ENCODE measurements at places on chromosomes 2 and 18. TPM values are rescaled to one million over a fixed set of nuclear protein-coding genes. Genes with fewer than 3 reads are reported as not detected.

Gene TNFRSF11A
- 26.5 TPM for total RNA-seq

- no peak for DNase-seq
Measured at GRCh38 chr2:104701411-104701911, 152.5 kb upstream of the POU3F3 start.

DNA sequence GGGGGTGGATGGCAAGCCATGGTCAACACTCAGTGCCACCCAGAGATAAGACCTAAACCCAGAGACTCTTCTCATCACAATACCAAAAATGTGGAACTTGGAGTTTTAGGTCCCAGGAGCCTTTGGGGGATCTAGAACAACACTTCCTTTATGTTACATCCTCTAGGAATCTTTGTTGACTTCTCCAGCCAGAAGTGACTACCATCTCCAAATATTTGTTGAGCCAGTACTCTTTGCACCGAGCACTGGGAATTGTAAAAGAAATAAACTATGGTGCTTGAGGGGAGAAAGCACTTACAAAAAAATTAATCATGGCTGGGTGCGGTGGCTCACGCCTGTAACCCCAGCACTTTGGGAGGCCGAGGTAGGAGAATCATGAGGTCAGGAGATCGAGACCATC is 120.0 kb upstream of the TMEM200C start:
- DNase-seq: peak; percentile 24

Gene DYNAP
- total RNA-seq: not detected

GRCh38 chr2:214631406-214631805 is 178.1 kb downstream of the BARD1 start:
- DNase-seq: no peak

Measured in PC-3 (cell line).